Jurkat, Clone E6-1 (cell line): ENCODE measurements at places on chromosomes 7 and 10.
A peak's percentile ranks its signal among the peaks of the same experiment; 100 is the strongest.

- DNase-seq = no peak
Observed at GRCh38 chr7:137671920-137672319, 174.9 kb downstream of the DGKI start.

DNA sequence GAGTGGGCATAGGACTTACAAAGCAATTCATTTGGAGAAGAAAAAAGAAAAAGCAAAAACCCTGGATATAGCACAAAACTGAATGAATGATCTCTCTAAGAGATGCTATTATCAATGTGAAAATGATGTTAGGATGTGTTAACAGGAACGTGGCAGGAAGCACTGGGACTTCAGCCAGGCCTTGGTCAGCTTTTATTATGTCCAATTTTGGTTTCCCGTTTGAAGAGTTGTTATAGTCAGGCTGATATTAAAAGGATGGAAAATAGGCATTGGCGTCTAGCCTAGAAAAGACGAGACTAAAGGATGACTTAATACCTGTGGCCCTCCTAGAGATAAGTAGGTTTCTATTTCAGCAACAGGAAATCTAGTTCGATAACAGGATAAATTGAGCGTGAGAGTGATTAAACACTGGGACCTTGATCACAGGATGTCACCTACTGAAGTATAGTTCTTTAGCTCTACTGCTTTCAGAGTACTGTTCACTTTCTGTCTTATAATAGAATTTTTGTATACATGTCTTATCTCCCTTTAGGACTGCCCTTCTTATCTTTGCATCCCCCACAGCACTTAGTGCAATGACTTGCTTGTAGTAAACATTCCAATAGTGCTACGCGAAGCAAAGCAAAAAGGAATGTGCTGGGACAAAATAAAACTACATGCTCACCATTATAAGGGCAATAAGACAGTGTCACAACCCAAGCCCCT is 99.8 kb upstream of the AGBL3 start:
- DNase-seq = no peak

DNA sequence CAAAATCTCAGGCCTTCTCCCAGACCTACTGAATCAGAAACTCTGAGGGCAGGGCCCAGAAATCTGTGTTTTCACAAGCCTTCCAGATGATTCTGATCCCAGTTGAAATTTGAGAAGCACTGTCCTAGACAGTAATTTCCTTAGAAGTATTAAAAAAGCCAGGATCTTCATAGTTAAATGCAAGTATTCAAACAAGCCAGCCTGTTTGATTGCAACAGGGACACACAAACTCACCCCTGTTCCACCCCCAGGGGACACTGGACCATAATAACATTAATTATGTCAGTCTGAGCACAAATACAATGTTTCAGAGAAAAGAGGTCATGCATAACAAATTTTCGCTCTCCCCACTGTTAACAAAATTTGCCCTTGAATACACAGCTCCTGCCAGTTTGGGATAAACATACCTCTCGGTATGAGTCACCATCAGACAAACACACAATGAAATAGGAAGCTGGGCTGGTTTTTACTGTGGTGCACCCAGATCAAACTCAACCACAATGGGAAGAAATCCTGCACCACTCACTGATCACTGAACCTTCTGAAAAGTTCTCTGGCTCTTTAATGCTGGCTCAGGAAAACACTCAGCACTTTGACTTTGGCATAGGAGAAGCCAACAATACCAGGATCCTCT is 34.3 kb downstream of the ABLIM1 start:
- no peak for DNase-seq

DNA sequence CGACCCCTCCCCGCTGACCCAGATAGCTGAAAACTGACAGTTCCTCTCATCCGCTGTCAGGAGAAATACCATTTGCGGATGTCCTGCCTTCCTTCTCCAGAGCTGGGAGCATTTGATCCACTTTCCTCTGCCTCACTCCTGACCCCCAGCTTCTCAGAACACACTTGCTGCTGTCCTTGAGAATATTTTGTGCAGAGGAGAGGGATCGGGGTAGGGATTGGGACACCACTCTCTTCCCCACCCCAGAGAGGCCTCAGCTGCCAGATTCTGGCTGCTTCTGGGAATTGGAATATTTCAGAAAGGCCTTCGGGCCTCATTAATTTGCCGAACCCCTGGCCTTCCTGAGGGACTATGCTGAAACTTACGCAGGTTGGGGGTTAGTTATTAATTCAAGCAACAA is 97.0 kb downstream of the C10orf105 start:
- DNase-seq = no peak

GRCh38 chr7:129006636-129007414 is 48.1 kb downstream of the TNPO3 start:
- no peak for DNase-seq

- DNase-seq = no peak
Observed at GRCh38 chr7:108099713-108100112, 30.4 kb downstream of the LAMB4 start.

DNA sequence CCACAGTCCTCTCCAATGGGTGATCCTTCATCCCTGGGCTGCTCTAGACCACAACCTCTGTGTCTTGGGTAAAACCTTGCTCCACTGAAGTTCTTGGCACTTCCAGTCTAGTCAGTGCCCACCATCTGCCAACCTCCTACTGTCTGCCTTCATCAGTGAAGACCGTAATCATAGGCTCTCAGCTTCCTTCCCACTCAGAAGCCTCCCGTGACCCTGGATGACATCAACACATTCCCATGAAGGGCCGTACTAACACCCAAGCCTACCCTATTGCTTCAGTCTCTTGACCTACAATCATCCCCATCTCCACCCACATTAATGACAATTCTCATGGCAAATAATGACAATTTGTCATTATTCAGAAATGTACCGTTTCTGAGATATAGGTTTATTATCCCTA is 27.6 kb upstream of the GARS1 start:
- no peak for DNase-seq

DNA sequence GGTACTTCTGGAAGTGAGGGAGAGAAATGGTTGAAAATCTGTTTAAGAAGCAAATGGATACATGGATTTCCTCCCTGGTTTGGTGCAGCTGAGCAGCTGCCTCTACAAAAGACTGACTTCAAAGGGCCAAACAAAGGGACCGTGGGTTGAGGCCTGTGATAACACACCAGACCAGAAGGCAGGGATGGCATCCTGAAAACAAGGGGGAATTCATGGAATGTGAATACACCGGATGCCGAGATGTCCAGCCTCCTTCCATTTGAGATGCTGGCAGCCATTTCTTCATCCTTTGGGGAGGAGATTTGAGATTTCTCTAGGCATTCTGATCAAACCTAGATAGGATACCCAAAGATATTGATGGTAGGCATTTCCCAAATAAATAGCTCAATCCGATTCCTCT is 36.9 kb downstream of the TAF3 start:
- no peak for DNase-seq

- no peak for DNase-seq
Observed at GRCh38 chr10:124646483-124647352, 97.5 kb downstream of the FAM53B start.

DNA sequence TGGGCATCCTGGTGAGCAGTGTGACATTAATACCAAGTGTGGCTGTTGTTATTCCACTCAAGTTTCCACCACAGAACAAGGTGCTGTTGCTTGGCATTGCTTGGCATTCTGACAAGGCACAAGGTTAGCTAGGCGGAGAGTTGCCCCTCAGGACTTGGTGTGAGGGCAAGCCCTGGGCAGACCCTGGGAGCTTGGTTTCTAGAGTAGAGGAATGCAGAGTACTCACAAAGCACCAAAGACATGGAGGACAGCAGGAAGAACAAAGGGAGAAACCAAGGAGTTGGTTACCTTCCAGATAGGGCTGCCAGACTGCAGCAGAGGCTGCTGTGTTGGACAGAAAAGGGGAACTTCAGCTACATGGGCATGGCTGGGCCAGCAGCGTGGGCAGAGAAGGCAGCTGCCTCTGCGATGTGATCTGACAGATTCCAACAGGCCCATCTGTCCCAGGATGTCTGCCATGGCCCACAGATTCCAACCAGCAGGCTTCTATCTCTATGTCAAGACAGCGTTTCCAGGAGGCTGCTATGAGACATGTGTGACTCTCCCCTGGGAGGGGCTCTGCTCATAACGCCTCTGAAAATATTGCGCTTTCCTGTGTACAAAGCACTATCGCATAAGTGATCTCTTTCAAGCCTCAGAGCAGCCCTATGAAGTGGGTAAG is 1.8 kb downstream of the GOLGA7B start:
- DNase-seq = peak; percentile 79

DNA sequence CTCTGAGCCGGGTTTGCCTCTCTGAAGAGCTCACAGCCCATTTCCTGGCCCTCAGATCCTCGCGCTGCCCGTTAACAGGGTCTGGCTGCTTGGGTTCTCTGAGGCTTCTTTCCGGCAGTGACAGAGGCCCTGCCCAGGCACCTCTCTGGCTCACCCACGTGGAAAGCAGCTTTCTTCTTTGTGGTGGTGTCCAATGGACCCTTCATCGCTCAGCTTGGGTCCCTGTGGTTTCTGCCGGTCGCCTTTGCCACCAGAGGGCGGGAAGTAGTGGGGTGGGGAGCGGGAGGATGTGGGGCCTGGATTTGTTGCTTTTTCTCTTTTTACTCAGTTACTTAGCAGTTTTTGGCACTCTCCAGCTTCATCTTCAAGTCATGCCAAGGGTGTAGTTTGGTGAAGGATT is 15.6 kb upstream of the JAKMIP3 start:
- DNase-seq = peak; percentile 40

- no peak for DNase-seq
Observed at GRCh38 chr10:47299611-47300428, at the start of gene GDF10. GDF10 (plus strand) TSS chr10:47300197; CDS start chr10:47300652, 455 bp downstream.

DNA sequence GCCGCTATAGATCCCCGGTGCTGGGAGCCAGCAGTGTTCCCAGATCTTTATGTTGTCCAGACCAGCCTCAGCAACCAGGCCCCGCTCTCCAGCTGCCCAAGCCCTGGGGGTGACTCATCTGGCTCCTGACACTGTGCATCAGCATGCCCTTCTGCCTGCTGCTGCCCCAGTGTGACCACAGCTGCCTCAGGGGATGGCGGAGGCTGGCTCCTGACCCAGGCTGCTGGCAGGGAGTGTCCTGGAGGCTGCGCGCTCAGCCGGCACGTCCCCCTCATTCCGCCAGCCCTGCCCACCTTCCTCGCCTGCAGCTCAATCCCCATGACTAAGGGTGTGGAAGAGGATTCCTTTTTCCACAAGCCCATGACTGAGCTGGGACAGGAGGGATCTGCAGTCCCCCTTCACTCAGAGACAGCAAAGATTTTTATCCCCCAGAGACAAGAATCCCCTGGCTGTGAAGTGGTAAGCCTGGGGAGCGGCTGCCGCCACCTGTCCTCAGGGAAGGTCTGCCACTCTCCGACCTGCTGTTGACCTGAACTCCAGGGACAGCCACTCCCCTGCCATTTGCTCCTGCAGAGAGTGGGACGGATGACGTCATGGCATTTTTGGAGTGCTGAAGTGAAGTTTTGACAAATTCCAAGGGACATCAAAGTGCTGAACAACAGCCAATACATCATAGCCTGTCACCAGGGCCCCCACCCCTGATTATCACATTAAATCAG is 182.8 kb upstream of the BMPER start:
- no peak for DNase-seq

- no peak for DNase-seq
Observed at GRCh38 chr10:101481256-101481655, 106.8 kb downstream of the POLL start.

GRCh38 chr7:7157887-7158271 is 24.5 kb upstream of the C1GALT1 start:
- DNase-seq = no peak

GRCh38 chr7:108805808-108806397 is 236.2 kb downstream of the DNAJB9 start:
- peak; percentile 18 for DNase-seq

GRCh38 chr7:7795630-7796121 is 77.3 kb upstream of the RPA3 start:
- DNase-seq = no peak

GRCh38 chr7:16051561-16052255 is 365.2 kb upstream of the MEOX2 start:
- no peak for DNase-seq

- DNase-seq = no peak
Observed at GRCh38 chr10:64093304-64093703, 572.1 kb downstream of the REEP3 start.

- no peak for DNase-seq
Observed at GRCh38 chr10:70805619-70806215, 10.0 kb upstream of the SGPL1 start.

DNA sequence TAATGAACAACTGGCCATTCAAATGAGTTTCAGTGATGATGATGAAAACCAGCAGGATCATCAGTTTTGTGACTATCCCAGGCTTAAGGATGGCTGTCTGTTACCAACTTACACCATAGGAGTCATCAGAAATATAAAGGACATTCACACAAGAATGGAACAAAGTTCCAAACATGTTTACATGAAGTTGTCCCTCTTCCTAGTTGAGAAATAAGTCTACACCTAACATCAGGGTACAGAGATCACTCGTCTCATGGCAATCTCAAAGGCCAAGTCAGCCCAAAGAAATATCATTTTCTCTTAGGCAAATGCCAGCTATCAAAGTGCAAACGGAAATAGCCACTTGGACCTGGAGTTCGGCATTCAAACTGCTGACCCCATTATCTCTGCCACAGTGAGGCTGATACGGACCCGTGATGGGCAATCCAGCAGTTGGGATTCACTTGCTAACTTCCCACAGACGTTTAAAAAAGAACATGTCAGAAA is 53.0 kb downstream of the CREB3L2 start:
- DNase-seq = no peak

DNA sequence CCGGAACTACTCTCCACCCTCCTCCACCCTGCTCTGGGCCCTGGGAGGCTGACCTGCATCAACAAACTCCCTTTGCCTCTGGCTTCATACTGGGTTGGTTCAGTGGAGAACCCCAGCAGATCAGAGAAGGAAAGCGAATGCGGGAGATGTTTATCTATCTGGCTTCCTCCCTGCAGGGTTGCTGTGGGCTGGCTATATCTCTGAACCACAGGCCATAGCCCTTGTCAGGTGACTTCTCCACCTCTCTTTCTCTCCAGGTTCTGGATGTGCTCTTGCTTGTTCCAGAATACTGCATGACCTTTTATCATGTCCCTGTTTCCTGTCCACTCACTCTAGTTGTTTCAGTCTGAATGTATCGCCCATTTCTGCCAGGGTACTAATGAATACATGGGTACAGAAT is 51.7 kb upstream of the IFRD1 start:
- DNase-seq = peak; percentile 51

GRCh38 chr10:17607603-17608332 is 9.4 kb downstream of the HACD1 start:
- DNase-seq = peak; percentile 76

DNA sequence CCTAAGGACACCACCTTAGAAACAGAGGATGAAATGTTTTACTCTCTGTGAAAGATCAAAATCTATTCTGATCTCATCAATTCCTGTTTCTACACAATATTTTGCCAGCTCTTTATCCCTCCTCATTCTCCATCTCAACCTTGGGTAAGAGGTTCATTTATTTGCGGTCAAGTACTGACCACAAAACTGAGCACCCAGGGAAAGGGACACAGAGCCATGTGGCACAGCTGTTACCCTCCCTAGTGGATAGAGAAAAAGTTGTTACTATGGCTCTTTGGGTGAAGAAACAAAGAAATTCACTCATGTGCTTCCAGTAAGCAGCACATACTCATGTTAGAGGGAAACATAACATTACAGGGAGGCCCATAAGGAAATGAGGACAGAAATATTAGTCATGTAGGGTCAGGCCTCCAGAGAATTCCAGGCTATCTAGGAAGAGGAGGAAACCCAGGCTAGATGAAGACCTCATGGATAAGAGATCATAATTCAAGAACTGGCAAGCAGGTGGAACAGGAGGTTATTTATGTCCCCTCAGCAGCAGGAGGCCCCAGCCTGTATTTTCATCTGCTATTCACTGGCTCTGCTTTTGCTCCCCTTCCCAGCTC is 114.5 kb downstream of the ATE1 start:
- no peak for DNase-seq
